ENCODE measurements at places on chromosomes 4 and X.

GRCh38 chrX:152276277-152276676 lies 137.9 kb upstream of the MAGEA10 start:
- DNase-seq = no peak

- DNase-seq = peak; percentile 71
These were observed 87.0 kb downstream of the GABRB1 start for GRCh38 chr4:47118192-47118929.

DNA sequence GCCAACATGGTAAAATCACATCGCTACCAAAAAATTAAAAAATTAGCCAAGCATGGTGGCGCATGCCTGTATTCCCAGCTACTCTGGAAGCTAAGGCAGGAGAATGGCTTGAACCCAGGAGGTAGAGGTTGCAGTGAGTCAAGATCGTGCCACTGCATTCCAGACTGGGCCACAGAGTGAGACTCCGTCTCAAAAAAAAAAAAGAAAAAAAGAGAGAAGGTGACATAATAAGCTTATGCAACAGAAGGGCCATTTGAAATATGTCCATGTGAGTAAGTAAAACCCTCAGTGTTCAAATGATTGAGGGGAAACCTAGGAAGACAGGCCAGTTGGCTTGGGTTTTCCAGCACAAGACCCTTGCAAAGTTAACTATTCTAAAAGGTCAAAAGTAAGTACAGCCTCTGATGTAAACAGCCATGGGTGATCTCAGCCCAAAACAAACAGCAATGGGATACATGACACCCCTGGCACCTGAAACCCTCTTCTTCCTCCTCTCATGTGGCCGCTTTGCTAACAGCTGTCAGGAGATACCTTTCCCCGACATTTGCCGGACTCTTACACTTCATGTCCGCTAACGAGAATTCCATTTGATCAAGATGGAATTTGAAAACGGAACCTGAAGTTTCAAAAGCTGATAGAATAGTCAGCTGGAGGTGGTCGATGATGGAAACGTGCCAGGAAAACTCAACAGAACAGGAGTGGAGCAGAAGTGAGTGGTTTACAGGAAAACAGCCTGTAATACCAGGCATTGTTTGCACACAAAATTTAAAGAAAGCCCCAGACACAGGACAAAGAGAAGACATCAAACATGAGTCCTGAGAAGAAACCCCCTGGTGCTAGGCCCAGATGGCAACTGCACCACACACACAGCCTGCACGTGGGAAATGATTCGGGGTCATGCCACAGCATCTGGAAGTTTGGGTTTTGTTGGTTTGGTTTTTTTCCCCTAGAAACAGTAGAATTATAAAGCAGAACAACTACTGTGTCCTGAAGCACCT lies 93.0 kb upstream of the STS start:
- DNase-seq = no peak

DNA sequence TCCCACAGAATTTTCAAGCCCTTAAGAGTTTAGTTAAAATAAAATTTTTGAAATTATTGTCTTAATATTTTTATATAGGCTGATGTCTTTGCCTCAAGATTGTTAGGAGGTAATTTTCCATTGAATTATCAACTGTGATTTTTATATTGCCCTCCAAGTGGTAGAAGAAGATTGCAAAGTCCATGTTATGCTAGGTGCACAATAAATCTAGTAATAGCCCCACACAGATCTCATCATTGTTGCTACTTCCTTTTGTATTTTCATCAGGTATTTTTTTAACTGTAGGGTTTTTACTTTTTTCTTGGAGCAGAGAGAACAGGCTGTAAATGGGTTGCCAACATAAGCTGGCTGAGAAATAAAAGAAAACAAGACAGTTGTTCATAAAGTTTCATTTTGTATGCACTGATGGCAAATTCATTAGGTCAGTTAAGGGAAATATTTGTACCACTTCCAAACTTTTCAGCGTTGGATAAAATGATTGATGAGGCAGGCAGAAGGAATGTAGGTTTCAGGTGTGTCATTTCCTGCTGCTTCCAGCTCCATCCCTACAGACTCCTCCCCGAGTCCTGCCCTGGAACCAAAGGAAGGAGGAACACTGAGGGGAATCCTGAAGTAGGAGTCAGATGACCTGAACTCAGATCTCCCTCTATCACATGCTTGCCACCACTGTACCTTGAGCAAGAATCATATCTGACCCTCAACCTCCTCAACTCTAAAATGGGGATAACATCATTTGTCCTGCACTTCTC lies 105.5 kb downstream of the PRRG1 start:
- DNase-seq = peak; percentile 56

DNA sequence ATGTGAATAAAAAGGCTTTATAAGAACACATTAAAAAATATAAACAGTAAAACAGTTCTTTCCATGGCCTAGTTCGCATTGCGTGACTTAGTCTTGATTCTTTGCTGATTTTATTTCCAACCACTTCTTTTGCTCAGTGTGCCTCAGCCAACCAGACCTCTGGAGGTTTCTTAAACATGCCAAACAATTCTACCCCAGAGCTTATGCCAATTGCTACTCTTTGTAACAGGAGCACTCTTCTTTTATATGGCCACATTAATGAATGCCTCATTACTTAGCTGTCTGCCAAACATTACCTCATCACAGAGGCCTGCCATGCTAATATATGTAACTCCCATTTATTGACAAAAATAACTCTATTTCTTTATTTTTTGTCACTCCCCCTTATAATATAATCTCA lies 202.3 kb downstream of the NDST4 start:
- peak; percentile 1 for DNase-seq

DNA sequence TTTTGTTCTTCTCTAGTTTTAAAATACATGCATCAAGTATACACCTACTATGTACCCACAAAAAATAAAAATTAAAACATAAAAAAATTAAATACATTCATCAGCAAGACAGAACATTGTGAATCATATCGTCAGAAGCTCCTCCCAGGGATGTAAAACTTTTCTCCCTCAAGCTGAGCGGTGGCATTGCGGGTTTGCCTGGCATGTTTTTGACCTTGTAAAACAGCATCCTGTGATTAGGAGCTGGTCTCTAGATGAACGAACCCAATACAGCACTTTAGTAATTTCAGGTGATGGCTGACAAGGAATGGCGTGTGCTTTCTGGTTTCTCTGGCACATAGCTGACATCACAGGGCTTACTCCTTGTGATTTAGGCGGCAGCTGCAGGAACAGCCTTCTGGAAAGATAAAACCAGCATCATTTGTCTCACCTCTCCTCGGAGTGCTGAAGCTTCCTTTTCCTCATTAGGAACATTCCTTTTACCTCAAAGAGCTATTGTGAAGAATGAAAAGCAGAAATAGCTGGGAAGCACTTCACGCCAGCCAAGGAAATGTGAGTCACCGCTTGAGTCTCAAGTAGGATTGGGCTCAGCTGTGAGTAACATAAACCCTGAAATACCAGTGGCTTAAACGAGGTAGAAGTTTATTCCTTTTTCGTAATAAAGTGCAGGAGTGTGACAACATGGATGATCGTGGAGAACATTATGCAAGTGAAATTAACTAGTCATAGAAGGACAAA lies 44.3 kb downstream of the NYX start:
- DNase-seq = peak; percentile 88

DNA sequence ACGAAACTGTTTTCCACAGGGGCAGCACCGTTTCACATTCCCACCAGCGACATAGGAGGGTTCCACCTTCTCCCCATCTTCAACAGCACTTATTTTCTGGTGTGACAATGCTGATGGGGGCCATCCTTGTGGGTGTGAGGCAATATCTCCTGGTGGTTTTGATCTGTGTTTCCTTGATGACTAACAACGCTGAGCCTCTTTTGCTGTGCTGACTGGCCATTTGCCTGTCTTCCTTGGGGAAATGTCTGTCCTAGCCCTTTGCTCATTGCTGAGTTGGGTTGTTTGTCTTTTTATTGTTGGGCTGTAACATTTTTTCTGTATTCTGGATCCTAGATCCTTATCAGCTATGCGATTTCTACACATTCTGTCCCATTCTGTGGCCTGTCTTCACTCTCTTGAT lies 33.7 kb downstream of the ATP2B3 start:
- DNase-seq = peak; percentile 23

DNA sequence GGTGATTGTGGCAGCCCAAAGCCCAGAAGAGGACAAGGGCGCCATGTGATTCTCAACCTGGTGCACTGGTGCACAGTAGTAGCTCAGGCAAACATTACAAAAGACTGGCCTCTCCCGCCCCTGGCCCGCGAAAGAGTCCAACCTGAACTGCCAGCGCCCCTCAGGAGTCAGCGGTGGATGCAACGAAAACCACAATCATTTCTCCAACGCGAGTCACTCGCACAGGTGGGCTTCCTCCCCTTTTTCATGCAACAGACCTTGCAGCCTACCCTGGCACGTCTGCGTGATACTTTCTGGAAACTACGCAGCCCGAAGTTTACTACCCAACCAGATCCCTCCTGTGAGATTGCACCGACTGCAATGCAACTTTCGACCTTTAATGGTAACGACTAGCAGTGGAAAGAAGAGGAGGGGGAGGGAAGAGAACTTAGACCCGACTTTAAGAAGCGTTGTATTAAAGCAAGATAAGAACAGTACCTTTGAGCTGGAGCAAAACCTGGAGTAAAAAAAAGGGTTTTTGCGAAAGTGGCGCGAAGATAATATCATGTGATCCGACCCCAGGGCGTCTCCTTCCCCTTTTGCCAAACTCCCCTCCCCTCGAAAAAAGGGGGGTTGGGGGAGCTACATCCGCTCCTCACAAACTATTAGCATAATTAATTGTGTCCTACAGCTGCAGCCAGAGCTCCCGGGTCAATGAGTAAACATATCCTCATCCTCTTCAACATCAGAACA lies 63.3 kb upstream of the CCDC160 start:
- DNase-seq = no peak

- DNase-seq = no peak
These were observed 151.3 kb downstream of the USP46 start for GRCh38 chr4:52507774-52508173.

GRCh38 chr4:11484531-11484930 lies 55.8 kb upstream of the HS3ST1 start:
- no peak for DNase-seq

GRCh38 chrX:119017077-119017476 lies 42.7 kb downstream of the LONRF3 start:
- DNase-seq = no peak

DNA sequence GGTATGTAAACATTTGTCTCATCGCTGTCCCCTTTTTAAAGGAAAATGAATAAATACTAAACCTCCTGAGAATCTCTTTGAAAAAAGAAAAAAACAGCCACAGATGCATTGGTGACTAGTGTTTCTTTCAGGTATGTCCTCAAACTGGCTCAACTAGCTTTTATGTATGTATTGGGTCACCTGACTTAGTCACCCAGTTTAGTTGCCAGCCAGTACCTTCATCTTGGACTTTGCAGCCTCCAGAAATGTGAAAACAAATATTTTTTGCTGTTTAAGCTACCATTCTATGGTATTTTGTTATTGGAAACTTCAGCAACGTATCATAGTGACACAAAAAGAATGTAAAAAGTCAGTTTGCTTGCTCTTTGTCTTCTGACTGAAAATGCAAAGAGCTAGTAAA lies 1263.5 kb downstream of the FAM133A start:
- no peak for DNase-seq

DNA sequence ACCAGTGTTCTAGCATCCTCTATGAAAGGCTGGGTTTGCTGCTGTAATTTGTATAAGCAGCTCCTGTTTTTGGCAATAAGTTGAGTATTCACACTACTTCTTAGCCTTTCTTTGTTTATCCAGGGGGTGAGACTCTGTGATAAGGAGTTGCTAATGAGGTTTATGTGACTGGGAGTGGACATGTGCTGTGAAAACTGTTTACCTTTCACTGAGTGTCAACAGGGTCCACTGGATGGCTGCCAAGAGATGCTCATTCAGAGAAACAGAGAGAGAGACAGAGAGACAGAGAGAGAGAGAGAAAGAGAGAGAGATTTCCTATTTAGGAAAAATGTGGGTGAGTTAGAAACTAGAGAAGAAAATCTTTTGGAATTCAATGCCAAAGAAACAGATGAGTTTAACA lies 233.9 kb downstream of the CHIC2 start:
- no peak for DNase-seq

GRCh38 chr4:5444918-5445517 lies 263.3 kb downstream of the EVC2 start:
- DNase-seq = no peak

GRCh38 chrX:19576742-19577141 lies 61.4 kb upstream of the MAP3K15 start:
- DNase-seq = no peak

DNA sequence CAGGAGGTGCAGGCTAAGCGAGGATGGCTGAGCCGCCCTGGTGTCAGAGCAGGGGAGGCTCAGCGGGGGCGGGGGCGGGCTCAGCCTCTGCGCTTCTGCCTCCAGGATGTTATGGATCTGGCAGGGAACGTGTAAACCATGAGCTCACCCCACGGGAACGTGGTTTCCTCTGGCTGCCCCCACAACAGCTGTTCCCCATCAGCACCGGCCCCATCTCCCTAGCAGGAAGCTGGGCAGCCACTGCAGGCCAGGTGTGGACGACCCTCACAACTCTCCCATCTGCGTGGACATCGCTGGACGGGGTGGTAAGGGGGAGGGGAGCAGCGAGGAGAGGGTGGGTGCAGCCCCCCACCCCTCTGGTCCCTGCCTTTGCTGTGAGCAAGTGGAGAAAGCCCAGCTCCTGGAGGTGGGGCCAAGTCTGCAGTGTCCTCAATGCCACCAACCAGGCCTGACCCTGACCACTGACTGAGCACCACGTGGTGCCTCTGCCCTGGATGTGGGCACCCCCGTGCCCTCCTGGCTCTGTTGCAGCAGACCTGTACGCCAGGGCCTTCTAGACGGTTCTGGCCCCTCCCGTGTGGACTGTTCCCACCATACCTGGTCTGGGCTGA lies 28.1 kb upstream of the SPON2 start:
- DNase-seq = peak; percentile 91

- no peak for DNase-seq
These were observed 80.1 kb downstream of the HDAC8 start for GRCh38 chrX:72492499-72492898.

DNA sequence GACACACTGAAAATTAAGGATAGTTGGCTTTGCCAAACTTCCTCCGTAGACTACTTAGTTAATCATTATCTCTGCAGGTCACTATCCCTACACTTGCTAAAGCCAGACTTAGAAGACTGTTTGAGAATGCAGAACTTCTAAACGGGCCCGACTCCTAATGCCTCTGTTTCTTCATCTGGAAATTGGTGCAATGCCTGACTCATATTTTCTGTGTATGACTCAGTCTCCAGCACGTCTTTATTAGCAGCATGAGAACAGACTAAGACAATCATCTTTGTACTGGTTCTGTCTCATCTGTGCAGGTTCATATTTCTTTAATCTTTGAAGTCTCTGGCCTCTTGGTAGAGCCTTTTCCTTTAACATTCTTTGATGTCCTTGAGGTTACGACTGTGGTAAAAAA lies 411.9 kb upstream of the ACTRT1 start:
- DNase-seq = peak; percentile 62

- DNase-seq = no peak
These were observed 795.7 kb upstream of the SLIT2 start for GRCh38 chr4:19455850-19456602.

DNA sequence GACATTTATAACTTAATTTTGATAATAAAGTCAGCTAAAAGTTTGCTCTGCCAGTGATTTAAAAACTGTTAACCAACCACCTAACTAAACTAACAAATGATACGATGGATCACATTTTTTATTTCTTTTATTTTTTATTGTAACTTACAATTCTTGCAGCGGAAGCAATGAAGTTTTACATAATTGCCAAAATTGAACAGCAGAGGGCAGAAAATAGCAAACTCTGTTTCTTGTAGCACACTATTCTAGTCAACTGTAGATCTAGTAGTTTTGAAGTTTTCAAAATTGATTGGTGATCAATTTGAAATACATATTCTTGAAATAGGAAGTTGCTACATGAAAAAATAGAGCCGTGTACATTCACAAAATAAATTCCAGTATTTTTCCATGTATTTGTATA lies 2.8 kb upstream of the GRIA2 start:
- peak; percentile 5 for DNase-seq
